ENCODE measurements at places on chromosomes 7 and 10.

DNA sequence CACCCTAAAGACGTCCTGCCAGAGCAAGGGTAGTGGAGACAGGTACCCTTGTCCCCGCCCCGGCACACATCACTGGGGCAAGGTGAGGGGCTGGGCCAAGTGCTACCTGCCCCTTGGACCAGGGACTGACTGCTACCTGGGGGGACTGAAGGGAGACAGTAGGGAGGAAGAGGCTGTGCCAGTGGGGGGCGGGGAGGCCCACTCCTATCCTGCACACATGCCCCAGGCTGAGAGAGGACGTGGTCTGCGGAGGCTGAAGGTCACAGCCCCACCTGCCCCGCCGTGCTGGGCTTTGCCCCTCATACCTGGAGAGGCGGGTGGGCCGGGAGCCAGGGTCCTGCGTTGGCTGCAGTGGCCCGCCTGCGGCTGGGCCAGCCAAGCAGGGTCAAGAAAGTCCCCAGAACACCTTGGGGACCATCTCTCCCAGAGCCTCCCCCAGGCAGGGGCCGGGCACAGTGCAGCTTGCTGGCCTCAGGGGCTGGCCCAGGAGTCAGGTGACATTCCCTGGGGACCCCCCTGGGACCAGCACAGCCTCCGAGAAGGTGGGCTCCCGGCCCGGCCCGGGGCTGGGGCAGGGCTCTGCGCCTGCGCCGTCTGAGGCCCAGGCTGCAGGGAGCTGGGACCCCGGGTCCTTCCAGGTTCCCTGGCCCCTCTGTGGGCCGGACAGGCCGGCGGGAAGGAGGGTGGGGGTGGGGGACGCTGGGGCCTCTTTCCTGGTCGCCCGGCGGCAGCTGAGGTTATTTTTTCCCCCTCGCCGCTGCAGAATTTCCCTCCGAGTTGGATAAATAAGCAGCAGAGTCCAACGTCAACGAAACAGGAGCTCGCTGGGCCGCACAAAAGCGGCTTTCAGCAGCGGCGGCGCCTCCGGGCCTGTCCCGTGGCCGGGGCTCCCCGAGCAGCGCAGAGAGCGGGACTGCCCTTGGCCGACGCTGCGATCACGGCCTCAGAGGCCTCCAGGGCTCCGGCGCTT lies 9.8 kb upstream of the FZD9 start:
- DNase-seq = no peak

DNA sequence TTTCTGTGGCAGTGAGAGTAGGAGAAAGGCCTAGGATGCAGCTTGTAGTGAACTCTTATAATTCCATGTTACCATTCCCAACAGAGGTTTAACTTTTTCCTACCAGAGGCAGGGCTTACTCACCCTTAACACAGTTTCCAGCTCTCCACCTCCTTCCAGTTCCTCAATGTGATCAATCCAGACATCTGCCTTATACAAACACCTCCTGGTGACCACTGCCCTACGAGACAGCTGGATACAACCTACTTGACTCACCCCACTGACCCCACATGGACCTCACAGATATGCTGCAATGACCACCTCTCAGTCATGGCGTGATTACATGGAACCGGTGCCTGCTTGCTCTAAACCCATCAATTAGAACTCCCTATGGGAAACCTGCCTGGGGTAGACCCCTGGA lies 326.5 kb downstream of the TNS3 start:
- no peak for DNase-seq

DNA sequence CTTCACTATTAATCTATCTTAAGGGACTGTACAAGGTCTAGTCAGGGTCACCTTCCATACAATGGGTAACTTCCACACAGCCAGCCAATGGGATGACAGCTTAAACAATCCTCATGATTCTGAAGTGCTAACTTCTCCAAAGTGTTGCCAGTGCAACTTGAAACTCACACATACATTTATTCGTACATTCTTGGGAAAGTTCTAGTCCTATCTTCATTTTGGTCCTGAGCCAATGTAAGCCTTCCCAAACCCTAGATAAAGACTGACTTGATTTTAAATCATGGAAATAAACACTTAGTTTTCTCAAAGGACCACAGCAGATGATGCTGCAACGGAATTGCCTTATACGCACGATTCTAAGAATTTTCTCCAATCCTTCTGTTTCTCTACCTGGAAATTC lies 117.5 kb upstream of the COL1A2 start:
- DNase-seq = no peak

DNA sequence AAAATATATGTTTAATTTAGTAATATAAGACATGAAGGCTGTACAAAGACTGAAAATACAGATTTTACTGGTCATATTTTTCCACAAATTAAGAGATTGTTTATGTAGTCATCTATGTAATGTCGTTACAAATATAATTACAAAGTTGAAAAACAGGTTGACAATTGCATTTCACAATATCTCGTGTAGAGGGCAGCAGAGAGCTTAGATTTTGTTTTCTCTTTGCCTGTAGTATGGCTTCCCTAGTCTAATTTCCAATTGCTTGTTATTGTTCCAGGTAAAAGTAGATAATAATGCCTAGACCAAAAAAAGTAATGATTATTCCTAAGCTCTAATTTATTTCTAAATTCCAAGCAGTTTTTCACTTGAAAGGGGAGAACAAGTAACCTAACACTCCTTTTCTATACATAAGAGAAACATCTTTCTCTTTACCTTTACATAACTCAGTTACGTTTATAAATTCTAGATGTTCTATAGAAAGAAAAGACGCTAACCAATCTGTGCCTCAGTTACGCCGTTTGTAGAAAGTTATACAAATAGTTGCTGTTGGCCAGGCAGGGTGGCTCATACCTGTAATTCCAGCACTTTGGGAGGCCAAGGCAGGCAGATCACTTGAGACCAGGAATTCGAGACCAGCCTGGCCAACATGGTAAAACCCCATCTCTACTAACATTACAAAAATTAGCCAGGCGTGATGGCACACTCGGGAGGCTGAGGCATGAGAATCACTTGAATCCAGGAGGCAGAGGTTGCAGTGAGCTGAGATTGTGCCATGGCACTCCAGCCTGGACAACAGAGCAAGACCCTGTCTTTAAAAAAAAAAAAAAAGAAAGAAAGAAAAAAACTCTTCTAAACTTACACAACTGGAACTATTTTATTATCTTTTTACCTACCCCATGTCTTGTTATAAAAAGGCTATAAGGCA lies 30.0 kb downstream of the NET1 start:
- DNase-seq = no peak

DNA sequence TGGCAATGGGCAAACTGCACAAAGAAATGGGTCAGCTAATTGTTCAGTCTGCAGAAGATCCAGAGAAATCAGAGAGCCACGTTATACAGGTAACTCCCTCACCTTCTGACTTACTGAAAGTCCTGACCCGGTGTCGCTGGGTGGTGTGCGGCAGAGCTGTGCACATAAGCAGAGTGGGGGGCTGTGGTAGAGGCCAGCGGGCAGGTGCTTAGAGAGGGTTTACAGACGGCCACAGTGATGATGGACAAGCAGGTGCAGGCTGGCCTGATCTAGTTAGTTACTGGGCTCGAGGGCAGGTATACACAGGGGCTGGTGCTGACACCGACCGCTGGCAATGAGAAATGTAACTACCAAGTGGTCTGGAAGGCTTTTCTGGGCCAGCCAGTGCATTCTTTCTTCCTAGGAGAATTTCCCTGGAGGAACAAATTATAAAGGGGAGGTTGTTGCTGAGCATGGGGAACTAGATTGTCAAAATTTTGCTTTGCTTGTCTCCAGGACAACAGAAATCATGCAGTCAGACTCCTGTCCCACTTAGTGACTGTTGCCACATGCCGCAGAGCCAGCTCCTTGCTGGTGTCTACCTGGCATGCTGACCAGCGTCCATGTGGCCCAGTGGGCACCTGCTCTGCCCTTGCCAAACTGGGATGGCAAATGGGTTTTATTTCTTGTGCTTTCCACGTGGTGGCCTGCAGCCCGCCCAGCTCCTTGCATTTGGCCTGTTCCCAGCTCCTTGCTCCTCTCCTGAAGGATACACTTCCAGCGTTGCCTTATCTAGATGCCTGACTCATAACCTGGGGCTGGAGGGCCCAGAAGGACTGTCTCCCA lies 28.8 kb downstream of the DENND10 start:
- DNase-seq = no peak

- no peak for DNase-seq
Observed at GRCh38 chr7:121099572-121099971, 111.1 kb downstream of the CPED1 start.

- no peak for DNase-seq
Observed at GRCh38 chr10:98096731-98097130, 37.7 kb upstream of the R3HCC1L start.

Measured in activated T-cell treated with anti-CD3 and anti-CD28 coated beads for 1 hour (primary cell).